ENCODE measurements at places on chromosomes 12 and 14.

- DNase-seq: no peak
Measured at GRCh38 chr14:75372260-75372659, 55.6 kb upstream of the JDP2 start.

DNA sequence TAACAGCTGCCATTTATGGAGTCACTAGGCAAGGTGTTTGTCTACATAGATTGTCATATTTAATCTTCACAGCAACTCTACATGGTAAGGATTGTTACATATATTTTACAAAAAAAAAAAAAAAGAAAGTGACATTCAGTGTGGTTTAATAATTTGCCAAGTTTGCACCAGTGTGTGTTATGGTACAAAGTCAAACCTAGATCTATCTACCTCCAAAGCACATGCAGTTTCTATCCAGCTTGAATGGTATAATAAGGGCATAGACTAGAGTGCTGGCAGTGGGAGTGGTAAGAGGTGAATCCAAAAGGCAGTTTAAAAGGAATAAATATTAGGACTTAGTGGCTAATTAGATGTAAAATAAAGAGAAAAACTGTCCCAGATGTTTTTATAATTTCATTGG is 66.2 kb upstream of the PCNX4 start:
- DNase-seq: no peak

- no peak for DNase-seq
Measured at GRCh38 chr14:55851301-55851700, 266.9 kb upstream of the PELI2 start.

- DNase-seq: no peak
Measured at GRCh38 chr12:125245581-125246557, 180.6 kb downstream of the AACS start.

DNA sequence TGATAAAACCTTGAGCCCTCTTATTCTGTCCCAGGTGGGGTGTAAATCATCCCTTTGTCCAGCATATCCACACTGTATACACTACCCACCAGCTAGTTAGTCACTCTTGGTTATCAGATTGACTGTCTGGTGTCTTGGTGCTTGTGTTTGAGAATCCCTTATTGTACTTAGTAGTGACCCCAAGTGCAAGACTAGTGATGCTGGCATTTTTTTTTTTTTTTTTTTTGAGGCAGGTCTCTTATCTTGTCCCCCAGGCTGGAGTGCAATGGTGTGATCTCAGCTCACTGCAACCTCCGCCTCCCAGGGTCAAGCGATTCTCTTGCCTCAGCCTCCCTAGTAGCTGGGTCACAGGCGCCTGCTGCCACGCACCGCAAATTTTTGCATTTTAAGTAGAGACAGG is 5.8 kb downstream of the VRK1 start:
- DNase-seq: no peak

DNA sequence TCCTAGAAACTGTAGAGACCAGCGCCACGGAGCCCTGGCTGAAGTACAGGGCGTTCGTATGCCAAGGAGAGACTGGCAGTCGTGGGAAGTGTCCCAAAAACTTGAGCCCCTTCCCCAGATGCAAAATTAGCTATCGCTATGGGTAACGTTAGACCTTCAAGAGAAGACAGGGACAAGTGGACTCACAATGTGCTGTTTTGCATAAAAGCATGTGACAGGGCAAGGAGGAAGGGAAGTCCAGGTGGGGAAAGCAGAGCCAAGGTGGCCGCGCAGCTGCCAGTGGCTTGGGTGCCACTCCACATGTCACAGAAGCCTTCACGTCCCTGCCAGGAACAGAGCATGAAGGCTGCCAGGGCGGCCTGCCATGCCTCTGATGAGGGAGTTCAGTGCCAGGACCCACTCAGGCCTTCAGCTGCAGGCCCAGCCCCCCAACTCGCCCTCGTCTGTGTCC is 61.2 kb upstream of the DYNC1H1 start:
- DNase-seq: no peak

DNA sequence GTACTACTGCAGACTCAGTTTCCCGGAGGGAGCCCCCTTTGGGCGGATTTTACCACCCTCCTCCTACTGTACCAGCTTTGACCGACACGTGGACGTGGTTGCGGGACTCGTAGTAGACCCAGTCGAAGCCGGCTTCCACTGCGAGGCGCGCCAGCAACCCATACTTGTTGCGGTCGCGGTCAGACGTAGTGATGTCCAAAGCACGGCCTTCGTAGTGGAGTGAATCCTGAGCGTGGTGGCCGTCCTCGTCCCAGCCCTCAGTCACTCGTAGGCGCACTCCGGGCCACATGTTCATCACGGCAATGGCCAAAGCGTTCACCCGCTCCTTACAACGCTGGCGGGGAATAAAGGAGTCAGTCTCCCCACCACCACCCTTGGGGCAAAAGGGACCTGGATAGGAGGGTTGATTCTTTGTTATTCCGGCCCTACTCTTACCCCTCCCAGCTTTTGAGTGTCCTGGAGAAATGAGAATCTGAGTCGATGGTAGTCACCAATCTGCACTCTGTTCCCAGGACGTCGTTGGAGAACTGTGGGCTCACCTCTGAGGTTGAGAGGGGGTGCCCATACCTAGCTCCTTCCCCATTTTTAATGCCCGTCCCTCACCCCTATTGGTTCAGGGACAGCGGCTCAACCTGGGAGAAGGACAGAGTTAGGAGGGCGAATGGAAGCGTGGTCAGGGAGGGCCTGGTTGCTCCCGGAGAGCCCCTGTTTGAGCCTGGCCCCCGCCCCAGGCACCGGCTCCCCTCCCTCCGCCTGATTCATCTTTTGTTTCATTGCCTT is 3.4 kb downstream of the DHH start:
- no peak for DNase-seq

GRCh38 chr14:102924632-102925588 is 2.4 kb downstream of the AMN start:
- no peak for DNase-seq

DNA sequence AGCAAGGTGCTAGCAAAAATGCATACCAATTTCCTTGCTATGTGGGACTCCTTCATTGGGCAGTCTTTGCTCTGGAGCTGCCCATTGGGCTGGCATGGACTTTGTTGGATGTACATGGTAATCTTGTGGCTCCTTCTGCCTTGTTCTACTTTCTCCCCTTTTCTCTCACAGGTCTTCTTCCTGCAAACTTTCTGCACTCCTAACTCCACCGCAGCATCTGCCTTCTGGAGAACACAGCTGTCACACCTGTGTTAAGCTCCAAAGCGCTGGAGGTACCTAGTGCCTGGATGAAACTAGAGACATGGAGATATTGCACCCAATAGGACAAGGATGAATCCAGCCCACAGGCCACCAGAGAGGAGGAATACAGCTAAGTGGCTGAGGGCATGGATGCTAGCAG is 60.7 kb upstream of the CCND2 start:
- DNase-seq: no peak

GRCh38 chr12:92608151-92609091 is 94.4 kb upstream of the PLEKHG7 start:
- DNase-seq: no peak

DNA sequence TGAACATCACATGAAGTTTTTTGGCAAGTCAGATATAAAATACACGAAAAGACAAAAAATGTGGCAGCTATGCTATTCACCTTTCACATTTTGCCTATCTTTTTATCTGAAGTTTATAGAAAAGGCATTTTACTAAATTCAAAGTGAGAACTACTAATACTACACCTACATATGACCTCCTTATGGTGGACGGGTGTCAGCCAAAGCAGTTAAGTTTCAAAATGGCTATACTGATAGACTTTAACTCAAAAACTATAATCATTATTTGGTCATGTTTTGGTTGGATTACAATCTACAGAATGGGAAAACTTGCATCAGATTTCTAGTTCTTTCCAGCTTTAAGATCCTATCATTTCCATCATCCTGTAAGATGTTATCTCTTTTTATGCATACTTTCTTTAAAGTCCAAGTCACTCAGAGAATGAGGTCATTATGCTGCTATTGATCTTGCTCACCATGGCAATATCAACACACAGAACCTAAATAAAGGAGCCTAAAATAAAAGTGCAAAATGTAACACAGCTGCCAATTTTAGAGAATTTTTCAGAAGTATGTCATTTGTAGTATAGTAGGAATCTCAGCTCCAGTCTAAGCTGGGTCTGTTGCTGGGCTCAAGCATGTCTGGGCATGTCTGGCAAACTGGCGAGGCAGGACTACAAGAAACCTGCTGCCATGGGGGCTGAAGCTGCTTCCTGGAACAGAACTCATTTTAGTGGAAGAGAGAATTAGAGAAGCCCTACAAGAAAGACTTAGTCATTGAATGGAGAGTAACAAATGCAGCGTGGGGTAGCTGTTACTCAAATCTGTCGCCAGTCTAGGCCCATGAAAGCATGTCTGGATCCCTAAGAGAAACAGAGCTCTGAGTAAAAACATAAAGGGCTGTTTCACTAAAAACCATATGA is 7.6 kb upstream of the AEBP2 start:
- peak; percentile 17 for DNase-seq

GRCh38 chr12:72323881-72324280 is 51.7 kb downstream of the TRHDE start:
- no peak for DNase-seq

DNA sequence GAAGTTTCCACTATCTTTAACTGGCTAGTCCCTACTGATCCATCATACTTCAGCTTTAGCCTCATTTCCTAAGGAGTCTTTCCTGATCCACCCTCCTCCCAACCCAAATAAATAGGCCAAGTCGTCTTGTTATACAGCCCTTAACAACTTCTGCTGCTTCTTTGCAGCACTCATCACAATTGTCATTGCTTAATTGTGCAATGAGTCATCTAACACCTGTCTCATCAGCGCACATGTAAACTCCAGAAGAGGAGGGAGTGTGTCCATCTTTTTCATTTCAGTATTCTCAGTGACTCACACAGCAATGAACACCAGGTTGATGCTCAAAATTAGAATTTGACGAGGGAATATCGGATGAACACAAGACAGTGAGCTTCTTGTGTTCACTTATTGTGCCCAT is 87.3 kb downstream of the SUDS3 start:
- no peak for DNase-seq

- DNase-seq: no peak
Measured at GRCh38 chr14:77212097-77212870, 30.7 kb downstream of the TMEM63C start.

GRCh38 chr12:29907461-29907860 is 123.7 kb upstream of the TMTC1 start:
- no peak for DNase-seq

DNA sequence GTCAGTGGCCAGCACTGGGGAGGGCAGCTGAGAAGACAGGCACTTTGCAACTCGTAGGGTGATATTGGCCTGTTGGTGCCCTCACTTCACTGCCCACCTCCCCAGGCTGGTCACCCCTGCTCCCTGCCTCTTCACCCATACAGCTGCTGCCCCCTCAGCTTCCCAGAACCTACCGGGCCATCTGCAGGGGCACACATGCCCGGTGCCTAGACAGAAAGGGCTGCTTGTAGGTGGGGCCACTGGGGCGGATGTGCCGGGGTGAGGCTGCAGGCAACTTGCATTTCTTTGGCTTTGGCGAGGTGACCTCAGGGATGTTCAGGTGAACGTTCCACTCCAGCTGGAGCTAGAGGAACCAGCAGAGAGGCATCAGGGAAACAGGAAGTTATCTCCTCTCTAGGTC is 17.2 kb downstream of the FAM186B start:
- no peak for DNase-seq

DNA sequence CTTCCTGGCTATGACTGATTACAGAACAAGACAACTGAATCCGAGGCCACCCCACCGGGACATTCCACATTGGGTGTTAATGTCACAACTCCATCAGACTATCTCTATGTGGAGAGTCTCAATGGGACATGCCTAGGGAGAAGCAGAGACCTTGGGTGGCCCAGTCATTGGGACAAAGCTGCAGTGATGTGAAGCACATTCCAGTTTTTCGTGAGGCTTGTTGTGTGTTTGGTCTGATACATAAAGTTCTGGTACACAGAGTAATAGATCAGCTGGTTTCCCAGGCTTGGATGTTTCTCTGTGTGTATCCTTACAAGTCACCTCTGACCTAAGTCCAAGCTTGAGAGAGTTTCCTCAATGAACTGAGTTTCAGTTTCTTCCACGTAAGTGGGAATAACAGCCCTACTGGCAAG is 42.3 kb downstream of the CPM start:
- DNase-seq: no peak

DNA sequence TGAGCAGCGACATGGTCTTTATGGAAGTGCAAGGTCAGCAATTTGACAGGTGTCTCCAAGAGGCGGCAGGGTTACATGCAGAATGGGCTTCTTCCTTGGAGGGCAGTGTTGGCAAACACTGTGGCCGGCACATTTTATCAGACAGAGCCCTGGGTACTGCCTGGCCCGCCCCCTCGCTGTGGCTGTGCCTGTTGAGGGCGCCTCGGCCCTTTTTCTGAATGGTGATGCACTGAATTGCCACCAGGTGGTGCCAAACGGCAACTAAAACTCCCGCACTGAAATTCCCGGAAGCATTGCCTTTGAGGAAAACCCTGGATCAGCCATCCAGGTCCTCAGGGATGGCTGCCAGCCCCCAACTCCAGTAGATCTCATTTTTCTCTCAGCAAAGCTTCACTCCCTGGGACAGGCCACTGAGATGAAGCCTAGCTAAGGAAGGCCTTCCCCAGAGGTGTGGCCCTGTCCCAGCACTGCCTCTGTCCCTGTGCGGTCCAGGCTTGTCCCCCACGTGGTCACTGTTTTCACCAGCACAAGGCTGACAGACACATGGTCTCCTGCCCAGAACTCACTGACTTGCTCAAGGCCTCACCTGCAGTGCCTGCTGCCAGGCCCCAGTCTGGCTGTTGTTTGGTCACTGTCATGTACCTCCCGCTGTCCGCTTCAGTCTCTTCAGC is 73.6 kb downstream of the TESC start:
- peak; percentile 29 for DNase-seq

- DNase-seq: no peak
Measured at GRCh38 chr14:105374389-105374788, 23.9 kb upstream of the TEX22 start.

GRCh38 chr14:105496831-105497591 is 6.0 kb downstream of the TEDC1 start:
- DNase-seq: no peak

DNA sequence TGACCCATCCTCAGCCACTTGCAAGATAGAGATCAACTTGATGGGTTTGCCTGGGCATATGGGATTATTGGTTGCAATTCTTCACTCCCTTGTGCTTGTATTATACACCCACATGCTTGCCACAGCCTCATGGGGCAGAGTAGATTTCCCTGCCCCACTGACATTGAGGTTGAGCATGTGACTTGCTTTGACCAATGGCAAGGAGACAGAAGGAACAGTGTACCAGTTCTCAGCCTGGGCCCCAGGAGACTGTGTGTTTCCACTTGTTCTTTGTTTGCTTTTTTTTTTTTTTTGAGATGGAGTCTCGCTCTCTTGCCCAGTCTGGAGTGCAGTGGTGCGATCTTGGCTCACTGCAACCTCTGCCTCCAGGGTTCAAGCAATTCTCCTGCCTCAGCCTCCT is 31.8 kb downstream of the CALM1 start:
- DNase-seq: no peak

- no peak for DNase-seq
Measured at GRCh38 chr12:16359512-16360491, 12.4 kb downstream of the MGST1 start.

- DNase-seq: no peak
Measured at GRCh38 chr12:71641390-71641789, 22.3 kb downstream of the ZFC3H1 start.

DNA sequence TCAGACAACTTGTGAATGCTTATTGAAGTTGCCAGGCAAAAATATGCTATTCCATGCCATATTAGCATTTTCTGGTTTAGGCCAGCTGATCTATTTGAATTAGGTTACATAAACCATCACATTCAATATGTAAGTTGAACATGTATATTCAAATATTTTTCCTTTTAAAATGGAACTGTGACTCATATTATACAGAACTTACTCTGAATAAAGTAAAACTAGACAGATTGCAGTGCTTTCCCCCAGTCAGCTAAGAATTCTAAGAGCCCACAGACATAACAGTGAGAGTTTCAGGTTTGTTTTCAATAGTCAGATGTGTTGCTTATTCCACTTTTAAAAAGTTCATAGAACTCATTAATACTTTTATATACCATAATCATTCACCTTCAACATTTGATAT is 119.8 kb downstream of the MGST1 start:
- no peak for DNase-seq

Data from activated naive CD4-positive, alpha-beta T cell treated with anti-CD3 and anti-CD28 coated beads, Interleukin-2, amount 50 U/mL, for 16 hours (primary cell).